Spleen (tissue), 13 donors: ENCODE measurements at places on chromosomes 7 and 10. TPM values are rescaled to one million over a fixed set of nuclear protein-coding genes. Genes with fewer than 3 reads are reported as not detected.

DNA sequence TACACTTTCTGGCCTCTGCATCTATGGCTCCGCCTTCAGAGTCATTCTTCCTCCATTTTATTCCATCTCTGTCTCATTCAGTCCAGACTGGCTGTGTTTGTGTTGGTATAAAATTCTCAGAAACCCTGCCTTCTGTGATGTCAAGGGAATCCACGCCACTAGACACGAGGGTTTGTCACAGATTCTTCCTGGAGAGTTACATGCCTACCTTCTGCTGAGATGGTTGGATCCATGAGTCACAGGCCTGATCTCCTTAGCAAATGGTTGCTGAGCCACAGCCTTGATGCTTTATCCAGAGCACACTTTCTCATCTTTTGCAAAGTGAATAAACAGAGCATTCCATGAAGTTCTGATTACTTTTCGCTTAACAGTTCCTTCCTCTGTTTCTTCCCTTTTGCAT is 35.9 kb upstream of the TSPAN33 start:
- no peaks in the 10 kb centered on the region for H3K4me1 ChIP-seq
- no peak for DNase-seq

GRCh38 chr7:22213081-22213480 is 143.9 kb downstream of the RAPGEF5 start:
- no peaks in the 10 kb centered on the region for H3K27me3 ChIP-seq
- no peak for DNase-seq
- peaks cover 6% of the 10 kb centered on the region for H3K36me3 ChIP-seq
- H3K27ac ChIP-seq: peak overlapping the region; percentile 83
- no peak overlapping the region for H3K4me3 ChIP-seq

DNA sequence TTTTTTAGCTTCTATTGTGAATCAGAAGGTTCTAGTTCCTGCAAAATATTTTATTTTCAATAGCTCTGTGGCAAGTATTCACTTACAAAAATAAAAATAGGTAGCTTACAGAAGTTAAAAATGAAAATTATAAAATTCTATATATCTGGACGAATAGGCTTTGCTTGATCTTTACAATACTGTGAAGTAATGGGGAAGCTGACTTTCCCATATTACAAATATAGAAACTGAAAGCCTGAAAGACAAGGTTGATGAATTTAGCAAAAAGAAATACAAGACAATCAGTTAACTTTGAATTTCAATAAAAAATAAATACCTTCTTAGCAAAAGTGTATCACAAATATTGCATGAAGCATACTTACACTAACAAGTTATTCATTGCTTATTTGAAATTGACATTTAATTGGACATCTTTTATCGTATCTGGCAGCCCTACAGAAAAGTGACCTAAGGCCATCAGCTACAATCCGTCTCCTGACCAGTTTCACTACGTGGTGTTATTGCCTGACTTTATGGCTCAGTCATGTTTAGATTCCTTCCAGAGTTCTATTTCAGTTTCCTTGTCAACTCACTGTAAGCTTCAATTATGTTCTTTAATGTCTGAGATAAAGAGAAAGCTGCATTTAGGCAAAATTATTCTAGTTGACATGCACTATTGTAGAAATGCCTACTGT is 310.5 kb upstream of the HGF start:
- H3K36me3 ChIP-seq: no peaks in the 10 kb centered on the region
- H3K4me3 ChIP-seq: no peak overlapping the region
- no peak overlapping the region for H3K27ac ChIP-seq
- H3K4me1 ChIP-seq: no peaks in the 10 kb centered on the region

The TUBAL3 gene
- not detected for total RNA-seq

DNA sequence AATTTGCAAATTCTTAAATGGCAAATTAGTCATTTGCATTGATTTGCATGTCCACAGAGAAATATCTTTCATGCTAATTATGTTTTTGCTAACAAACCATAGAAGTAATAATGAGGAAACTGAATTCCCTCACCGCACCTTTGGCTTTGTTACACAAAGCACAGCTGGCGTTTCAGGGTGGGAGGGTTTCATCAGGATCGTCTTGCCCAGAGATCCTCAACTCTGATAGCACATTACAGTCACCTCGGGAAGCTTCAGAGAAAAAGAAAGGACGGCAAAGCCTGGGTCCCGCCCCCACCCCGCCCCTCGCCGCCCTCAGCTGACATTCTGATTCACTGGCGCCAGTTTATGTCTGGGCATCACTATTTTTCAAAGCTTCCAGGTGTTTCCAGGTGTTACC is 119.4 kb downstream of the PTPRN2 start:
- no peak for DNase-seq
- H3K27ac ChIP-seq: no peak overlapping the region
- no peak overlapping the region for H3K4me3 ChIP-seq
- H3K4me1 ChIP-seq: peaks cover 5% of the 10 kb centered on the region

- H3K27ac ChIP-seq: no peak overlapping the region
- no peak overlapping the region for H3K4me3 ChIP-seq
- no peak for DNase-seq
- H3K27me3 ChIP-seq: no peaks in the 10 kb centered on the region
- H3K4me1 ChIP-seq: no peaks in the 10 kb centered on the region
- H3K36me3 ChIP-seq: no peaks in the 10 kb centered on the region
Measured at GRCh38 chr10:101856626-101857025, 13.0 kb upstream of the KCNIP2 start.
